ENCODE measurements at places on chromosomes 6 and 20.

GRCh38 chr6:113901482-113901881 is 44.3 kb downstream of the MARCKS start:
- DNase-seq: no peak

DNA sequence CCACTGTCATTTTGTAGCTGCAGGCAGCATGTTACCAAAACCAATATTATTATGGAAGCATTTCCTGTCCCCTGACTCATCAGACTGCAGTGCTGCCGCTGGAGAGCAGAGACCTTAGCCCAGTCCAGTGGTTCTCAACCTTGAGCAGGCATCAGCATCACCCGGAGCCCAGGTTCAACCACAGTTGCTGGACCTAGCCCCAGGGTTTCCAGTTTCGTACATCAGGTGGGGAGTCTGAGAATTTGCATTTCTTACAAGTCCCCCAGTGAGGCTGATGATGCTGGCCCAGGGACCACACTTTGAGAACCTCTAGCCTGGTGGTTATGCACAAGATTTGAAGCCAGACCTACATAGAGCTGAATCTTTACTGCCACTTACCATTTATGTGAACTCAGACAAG is 47.3 kb downstream of the LY86 start:
- DNase-seq: no peak

GRCh38 chr6:31299511-31299910 is 27.6 kb upstream of the HLA-C start:
- no peak for DNase-seq

- peak; percentile 51 for DNase-seq
Observed at GRCh38 chr6:137811121-137811915, 55.7 kb upstream of the TNFAIP3 start.

GRCh38 chr20:23291575-23292240 is 58.9 kb upstream of the NXT1 start:
- DNase-seq: no peak

GRCh38 chr6:135644394-135644793 is 146.9 kb upstream of the AHI1 start:
- DNase-seq: no peak
